ENCODE measurements at places on chromosomes 11 and 22.

- peak; percentile 36 for DNase-seq
Measured at GRCh38 chr11:18367431-18367830, 26.9 kb upstream of the LDHA start.

DNA sequence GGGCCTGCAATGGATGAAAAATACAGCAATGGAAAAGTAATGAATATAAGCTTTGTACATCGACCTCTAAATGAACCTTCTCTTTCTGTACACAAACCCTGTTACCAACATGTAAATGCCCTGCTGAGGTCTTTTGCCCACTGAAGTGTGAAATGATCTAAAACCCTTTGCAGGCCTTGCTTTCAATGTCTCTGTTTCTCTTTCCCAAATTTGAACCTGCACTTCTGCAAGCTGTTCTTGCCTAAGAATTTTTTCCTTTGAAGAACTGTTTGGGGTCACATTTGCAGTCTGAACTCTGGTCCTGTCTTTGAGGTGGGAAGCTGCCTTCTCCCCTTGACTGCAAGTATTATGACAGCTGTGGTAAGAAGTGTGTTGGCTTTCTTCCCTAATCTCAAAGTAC is 1237.1 kb downstream of the FAM181B start:
- DNase-seq = no peak

DNA sequence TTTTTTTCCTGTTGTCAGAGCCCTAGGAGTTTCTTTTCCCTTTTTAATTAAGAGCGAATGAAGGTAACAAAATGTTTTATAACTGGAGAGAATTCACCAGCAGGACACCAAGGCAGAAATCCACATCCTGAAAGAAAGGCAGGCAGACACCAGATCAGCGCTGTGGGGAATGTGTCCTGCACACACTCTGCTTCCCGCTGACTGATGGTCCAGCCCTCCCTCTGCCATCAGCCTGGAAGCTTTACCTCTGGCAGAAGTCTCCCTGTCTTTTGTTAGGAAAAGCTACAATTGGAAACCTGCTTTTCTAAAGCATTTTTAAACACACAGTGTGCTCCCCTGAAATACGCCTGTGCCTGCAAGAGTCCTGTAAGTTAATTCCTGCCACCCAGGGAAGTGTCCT is 638.5 kb downstream of the NTM start:
- DNase-seq = peak; percentile 24

DNA sequence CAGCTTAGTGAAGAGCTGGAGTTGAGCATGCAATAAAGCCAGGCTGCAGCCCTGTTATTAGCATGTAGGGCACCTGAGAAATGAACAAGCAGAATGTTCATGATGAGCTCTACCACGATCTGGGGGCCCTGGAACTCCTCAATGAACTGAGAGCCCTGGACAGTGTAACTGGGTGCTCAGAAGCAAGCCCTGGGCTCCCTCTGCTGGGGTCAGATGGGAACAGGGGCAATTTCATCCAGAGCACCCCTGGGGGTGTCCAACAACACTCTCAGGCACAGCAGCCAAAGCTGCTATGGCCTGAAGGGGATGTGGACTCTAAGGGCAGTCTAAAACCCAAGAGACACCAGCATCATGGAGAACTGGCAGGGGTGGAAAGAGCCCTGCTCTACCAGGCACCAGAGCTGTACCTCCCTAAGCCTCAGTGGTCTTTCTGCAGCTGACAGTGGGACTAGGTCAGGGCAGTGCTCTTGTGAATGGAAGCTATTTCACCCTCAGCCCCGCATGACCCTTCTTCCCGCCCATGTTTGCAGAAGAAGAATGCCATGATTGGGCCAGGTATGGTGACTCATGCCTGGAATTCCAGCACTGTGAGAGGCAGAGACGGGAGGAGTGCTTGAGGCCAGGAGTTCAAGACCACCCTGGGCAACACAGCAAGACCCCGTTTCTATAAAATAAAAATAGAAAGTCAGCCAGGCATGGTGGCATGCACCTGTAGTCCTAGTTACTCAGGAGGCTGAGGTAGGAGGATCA is 28.9 kb downstream of the THOC5 start:
- DNase-seq = peak; percentile 40

DNA sequence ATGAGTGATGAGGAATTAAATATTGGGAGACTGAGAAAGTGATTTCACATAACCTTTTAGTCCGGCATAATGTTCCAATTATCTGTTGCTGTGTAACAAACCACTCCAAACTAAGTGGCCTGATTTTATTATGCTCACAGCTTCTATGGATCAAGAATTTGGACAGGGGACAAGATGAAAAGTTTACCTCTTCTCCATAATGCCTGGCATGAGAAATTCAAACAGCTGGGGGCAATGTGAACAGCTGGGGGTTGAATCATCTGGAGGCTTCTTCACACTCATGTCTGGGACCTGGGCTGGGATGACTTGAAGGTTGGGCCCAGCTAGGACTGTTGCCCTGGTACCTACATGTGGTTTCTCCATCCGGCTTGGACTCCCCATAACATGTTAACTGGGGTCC is 99.4 kb upstream of the DRD2 start:
- no peak for DNase-seq

- no peak for DNase-seq
Measured at GRCh38 chr22:19827341-19828034, 27.2 kb downstream of the GNB1L start.

DNA sequence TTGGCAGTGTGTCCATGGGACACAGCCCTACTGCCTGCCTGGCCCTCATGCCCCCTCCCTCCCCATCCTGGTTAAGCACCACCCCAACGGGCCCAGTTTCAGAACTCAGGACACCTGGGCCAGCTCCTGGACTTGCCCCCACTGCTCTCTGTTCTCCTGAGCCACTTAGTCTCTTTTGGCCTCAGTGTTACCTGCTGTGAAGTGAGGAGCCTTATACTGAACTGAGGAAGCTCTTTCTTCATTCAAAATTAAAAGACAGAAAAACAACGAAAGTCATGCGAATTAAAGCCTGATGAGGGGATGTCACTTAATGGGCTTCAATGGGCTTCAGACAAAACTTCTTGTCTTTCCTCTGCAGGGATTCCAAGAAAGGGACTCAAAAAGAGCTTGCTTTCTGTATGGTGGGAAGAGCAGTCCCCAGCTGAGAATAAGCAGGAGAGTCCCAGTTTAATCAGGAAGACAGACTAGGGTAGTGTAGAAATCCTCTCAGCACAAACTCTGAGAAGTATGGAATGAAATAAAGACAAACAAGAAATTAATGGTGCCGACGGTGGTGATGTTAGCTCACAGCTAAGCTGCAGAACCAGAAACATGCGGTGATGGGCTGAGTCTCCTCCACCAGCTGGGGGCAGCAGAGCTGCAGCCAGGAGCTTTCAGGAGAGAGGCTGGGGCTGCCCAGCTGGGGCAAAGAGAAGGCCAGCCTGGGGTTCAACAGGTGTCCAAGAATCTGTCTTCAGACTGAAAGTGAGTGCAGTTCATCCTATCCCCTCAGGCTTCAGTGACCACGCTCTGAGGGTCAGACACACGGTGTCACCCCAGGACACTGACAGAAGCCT is 101.0 kb downstream of the GGTLC2 start:
- DNase-seq = peak; percentile 26

GRCh38 chr22:41523464-41524221 is 20.6 kb downstream of the POLR3H start:
- DNase-seq = peak; percentile 80

- DNase-seq = peak; percentile 4
Measured at GRCh38 chr11:18457450-18457849, 1.8 kb downstream of the LDHAL6A start.

- peak; percentile 14 for DNase-seq
Measured at GRCh38 chr11:19301361-19301760, 60.6 kb upstream of the E2F8 start.

DNA sequence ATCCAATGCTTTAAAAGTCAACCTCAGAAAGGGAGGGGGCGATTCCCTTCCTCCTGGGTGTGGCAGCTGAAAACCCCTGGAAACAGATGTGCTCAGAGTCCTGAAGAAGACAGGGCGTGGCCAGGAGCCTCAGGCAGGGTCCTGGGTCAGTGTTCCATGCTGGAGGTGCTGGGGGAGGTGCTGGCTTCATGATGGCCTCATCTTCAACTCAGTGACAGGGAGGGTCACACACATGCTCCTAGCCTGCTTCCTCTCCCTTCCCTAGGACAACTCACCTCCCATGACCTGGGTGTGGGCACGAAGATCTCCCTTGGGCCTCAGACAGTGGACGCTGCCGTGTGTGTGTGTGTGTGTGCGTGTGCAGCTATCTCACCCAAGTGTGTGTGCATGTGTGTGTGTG is 245.6 kb upstream of the B3GAT1 start:
- no peak for DNase-seq

- no peak for DNase-seq
Measured at GRCh38 chr11:37322333-37323194, 724.5 kb upstream of the RAG2 start.

GRCh38 chr11:74443071-74443864 is 24.1 kb downstream of the KCNE3 start:
- DNase-seq = no peak

DNA sequence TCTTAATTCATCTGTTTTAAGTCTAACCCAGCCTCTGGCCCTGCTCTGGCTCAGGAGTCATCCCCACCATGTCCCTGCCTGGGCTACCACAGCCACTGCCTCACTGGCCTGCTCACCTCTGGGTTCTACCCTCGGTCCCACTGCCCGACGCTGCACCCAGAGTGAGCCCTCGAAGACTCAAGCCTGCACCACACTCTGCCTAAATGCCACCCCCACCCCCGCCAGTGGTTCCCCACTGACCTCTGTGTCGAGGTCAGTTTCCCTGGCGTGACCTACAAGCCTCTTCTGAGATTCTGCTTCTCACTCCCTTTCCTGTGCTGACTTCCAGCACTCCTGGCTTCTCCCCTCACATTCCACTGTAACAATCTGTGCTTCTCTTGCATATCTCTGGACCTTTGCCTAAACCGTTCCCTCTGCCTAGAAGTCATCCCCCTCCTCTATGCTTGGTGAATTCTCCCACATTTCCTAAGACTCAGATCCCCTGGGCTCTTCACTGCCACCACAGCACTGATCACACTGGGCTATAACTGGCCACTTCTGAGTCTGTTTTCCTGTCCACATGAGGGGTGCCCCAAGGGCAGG is 12.5 kb upstream of the PDE2A start:
- peak; percentile 37 for DNase-seq

GRCh38 chr11:23755769-23756168 is 741.1 kb upstream of the LUZP2 start:
- DNase-seq = no peak

- DNase-seq = no peak
Measured at GRCh38 chr11:133808393-133809140, 36.7 kb downstream of the SPATA19 start.

- DNase-seq = peak; percentile 66
Measured at GRCh38 chr11:102279641-102280170, 37.6 kb upstream of the BIRC3 start.

GRCh38 chr11:18853086-18853720 is 61.6 kb upstream of the PTPN5 start:
- DNase-seq = peak; percentile 14

GRCh38 chr22:27962268-27963044 is 43.4 kb upstream of the PITPNB start:
- peak; percentile 56 for DNase-seq

GRCh38 chr11:1237128-1237580 is 14.3 kb downstream of the MUC5B start:
- no peak for DNase-seq

DNA sequence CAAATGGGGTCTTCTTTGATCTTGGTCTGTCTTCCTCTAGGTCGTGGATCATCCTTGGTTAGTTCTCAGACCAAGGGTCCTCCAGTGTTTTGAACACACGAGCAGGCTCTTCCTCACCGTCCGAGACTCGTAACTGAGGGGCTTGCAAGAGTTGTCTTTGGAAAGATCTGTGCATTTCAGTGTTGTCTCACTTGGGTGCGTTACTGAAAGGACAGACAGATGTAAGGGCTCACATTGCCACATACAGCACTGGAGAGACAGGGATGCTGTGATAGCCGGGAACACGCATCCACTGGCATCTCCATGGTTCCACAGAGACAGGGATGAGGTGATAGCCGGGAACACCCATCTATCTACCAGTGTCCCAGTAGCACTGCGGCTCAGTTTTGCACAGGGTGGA is 15.7 kb downstream of the GLB1L2 start:
- DNase-seq = no peak

GRCh38 chr22:41532908-41533825 is 11.1 kb downstream of the POLR3H start:
- DNase-seq = peak; percentile 70

DNA sequence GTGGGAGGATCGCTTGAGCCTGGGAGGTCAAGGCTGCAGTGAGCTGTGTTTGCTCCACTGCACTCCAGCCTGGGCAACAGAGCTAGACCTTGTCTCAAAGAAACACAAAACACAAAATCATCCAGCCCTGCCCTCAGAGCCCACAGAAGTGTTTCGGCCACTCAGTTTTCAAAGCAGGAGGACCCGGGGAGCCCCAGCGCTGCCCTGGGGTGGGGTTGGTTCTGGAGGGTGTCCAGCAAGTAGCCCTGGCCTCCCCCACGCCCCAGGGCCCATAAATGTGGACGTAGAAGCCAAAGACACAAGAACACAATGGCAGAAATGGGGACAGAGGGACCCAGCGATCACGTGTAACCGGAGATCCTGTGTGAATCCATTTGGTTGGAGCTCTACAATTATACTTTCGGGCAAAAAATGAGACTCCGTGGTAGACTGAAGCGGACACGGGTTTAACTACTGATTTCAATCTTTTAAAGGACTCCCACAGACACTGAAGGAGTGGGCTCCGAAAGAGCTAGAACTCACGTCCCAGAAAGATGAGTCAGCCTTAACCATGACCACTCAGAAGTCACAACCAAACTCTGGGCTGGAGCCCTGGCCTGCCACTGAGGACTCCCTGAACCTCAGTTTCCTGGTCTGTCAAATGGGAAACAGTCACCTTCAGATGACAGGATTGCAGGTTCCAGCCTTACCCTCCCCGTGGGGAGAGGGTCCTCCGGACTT is 9.0 kb upstream of the CYTH4 start:
- DNase-seq = peak; percentile 91

DNA sequence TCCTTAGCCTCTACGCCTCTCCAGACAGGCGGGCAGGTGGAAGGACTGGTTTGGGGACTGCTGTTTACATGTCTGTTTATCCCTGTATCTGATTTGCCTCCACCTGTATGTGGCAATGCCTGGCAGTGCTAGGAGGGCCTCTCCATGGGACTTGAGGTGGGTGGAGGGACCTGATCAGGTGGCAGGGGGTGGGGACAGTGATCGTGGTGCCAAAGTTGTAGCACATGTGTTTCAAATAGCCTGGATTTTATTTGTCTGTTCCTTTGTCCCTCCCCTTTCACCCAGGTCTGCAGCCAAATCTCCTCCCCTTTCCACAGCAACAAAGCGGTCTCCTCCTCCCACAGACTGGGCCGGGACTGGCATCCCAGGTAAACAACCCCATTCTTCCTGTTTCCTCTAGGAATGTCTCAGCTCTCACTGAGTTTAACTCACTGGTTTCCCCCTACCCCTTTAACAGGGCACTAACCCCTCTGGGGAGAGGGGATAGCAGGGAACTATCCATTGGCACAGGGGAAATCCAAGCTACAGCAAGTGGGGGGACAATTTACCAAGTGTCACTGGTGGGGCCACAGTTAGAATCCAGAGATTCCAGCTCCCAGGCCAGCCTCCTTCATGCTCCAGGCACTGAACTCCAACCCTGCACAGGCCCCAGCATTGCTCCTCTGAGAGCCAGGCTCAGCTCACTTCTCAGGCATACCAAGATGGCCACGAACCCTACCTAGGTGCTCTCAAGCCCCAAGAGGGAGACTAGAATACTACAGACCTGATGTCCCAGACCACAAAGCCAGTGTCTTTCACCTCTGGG is 22.9 kb upstream of the TLCD5 start:
- DNase-seq = no peak

- no peak for DNase-seq
Measured at GRCh38 chr11:113077379-113077778, 116.2 kb downstream of the NCAM1 start.

- DNase-seq = no peak
Measured at GRCh38 chr11:119115484-119116234, 5.7 kb upstream of the HINFP start.

- no peak for DNase-seq
Measured at GRCh38 chr11:35106595-35106994, 32.4 kb upstream of the CD44 start.

Measured in EH (cell line).